ENCODE measurements at places on chromosomes 6 and 20. TPM values are rescaled to one million over a fixed set of nuclear protein-coding genes. Genes with fewer than 3 reads are reported as not detected.

LPA gene
- not detected for total RNA-seq

ARFGEF2 gene
- 55.3 TPM for total RNA-seq

LY6G5B gene
- 8.4 TPM for total RNA-seq

BCKDHB gene
- total RNA-seq: 22.2 TPM

FAXC gene
- total RNA-seq: 0.81 TPM

KIAA0408 gene
- 1.1 TPM for total RNA-seq

C20orf144 gene
- 0.36 TPM for total RNA-seq

PXT1 gene
- total RNA-seq: not detected

KCNQ5 gene
- total RNA-seq: 0.49 TPM

MDFI gene
- 0.49 TPM for total RNA-seq

LINC00237 gene
- total RNA-seq: not detected

POPDC3 gene
- 50.3 TPM for total RNA-seq

BCAS1 gene
- total RNA-seq: 0.16 TPM

BANF2 gene
- total RNA-seq: not detected

VNN1 gene
- total RNA-seq: not detected

MCCD1 gene
- total RNA-seq: not detected

FKBP5 gene
- 3.4 TPM for total RNA-seq

PGC gene
- not detected for total RNA-seq

All from hair follicle dermal papilla cell (primary cell).